Gastrocnemius medialis (tissue), 4 donors: ENCODE measurements at places on chromosomes 12 and 14.

GRCh38 chr12:13961971-13962370 is 19.4 kb downstream of the GRIN2B start:
- no peak for DNase-seq

DNA sequence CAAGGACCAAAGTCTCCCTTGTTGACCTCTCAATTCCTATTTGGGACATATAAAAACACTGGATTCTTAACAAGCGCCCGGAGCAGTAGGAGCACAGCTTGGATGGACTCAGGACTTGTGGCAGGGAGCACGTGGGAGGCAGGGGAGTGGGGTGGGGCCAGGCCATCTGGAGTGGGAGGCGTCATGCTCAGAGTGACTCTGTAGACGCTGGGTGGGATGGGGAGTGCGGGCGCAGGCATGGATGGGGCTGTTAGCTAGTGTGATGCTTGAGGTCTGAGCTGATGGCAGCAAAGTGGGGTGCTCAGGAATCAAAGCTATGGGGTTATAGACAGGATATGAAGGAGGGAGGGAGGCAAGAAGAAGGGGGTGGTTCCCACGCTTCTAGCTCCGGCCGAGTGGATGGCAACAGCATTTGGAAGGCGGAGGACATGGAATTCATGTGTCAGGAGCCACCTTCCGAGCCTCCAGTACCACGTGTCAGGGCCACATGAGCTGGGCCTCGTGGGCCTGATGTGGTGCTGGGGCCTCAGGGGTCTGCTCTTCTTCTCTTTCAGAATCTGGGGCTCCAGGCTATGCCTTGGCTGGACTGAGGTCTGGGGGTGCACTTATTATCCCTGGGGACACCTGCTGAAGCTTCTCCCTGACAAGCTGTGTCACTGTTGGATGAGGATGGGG is 26.2 kb downstream of the MEG3 start:
- no peak for DNase-seq

GRCh38 chr12:117202033-117202432 is 11.8 kb upstream of the FBXO21 start:
- DNase-seq = no peak

DNA sequence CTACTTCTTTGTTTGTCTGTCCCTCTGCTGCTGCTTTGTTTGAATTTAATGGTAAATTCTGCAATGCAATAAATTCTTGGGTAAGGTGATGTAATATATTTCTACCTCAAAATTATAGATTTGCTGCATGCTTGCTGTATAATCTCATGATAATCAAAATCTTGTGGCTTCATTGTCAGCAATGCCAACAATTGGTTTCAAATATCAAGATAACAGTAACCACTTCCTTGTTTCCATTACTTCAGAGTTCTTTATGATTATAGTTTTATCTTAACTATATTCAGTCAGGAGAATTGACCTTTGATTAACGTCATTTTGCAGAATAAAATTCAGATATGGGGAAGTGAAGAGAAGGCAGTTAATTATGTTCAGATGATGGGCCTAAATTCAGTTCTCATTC is 30.2 kb upstream of the RNU6-8 start:
- no peak for DNase-seq

- peak; percentile 14 for DNase-seq
These were observed 2.5 kb downstream of the DUSP6 start for GRCh38 chr12:89349814-89350213.

- no peak for DNase-seq
These were observed 260.3 kb upstream of the E2F7 start for GRCh38 chr12:77325511-77326236.

DNA sequence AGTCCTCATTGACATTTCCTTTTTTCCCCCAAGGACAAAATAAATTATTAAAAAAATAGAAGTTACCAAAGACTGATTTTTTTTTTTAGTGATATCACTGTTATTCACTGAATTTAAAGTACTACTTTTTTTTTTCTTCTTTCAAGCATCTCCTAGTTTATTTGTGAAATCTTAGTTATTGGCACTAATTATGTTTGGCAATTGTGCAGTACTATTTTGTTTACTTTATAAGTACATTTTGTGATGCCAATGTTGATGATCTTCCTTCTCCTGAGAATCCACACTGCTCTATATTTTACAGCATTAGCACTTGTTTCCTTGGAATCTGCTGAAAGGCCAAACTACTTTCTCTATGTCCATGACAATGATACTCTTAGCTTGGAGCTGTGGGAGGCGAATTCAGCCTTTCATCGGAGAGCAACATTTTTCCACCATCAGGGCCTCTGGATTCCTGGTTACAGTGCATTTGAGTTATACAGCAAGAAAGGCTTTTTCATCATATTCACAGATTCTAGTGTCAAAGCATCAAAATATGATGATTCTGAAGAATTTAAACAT is 123.8 kb upstream of the PTPRQ start:
- no peak for DNase-seq

GRCh38 chr12:48022180-48022521 is 17.9 kb upstream of the COL2A1 start:
- DNase-seq = no peak

DNA sequence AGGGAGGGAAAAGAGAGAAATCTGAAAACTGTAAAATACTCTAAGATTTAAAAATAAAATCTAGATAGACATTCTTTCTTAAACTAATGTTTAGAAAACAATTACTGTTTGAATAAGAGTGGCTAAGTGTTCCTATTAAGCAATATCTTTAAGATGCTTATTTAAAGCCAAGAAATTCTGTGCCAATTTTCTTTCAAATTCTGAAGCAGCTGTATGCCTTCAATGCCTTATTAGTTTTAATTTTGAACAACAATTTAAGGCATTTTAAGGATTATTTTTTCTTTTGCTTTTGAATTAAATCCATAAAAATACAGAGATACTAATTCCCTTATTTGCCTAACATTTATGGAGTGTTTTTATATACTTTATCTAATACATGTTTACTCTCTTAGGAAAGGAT is 50.3 kb upstream of the KITLG start:
- DNase-seq = no peak
